BE2C (cell line): ENCODE measurements at places on chromosomes 5 and 9.

DNA sequence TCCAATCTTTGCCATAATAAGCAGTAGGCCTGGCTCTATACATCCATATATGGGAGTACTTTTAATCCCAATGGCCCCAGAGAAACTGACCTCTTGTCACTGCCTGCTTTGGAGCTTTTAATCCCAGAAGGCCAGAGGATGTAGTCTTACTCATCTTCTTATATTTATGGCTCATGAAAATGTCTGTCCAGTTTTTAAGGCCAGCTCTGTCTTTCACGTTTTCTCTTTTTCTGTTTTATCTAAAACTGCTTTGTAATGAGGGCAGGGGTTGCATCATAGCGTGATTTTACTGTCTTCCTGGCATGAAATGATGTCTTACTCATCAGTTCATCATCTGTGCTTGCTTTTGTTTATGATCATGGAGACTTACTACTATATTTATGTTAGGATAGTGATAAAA lies 1094.9 kb downstream of the MAT2B start:
- DNase-seq, result no peak

DNA sequence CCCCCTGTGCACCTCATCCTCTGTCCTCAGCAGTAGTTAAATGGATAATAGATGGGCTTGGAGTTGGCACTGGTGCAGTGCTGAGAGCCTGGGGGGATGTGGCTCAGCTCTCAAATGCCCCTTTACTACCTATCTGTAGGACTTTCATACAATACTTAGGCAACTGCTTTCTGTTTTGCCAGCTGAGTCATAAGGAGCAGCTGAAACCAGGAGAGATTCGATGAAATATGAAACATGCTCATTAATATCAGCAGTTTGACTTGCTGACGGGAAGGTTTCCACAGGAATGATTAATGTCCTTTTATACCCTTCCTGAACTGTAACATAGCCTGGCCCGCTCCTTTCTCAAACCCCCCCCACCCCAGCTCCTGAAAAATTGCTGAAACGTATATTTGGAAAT lies 142.6 kb downstream of the SAXO1 start:
- peak; percentile 41 for DNase-seq

- no peak for DNase-seq
These were observed 32.4 kb downstream of the MYO10 start for GRCh38 chr5:16903480-16904300.

DNA sequence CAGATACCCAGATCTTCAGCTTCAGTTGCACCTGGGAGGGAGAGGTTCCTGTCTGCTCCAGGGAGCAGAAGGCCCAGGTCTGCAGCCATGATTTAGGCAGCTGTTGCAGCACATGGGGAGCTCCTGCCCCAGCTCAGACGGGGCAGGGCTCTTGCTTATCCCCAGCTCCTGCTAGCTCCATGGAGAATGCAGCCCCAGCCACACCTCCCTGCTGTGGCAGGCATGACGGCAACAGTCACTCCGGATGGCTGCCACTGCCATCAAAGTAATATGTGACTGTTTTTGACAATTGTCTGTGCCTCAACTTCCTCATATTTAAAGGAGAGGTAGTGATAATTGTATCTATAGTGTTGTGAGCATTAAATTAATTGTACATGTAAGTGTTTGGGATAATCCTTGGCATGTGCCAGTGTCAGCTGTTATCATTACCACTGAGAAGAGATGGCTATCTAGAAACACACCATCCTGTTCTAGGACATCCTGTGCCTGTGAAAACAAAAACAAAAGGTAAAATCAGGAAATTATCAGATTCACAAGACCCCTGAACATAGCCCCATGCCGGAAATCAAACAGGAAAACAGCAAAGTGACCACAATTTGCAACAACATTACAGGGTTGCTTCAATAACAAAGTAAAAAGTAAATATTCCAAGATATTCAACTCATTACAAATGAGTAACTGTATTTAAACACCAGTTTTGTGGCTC lies 1048.8 kb upstream of the ACO1 start:
- DNase-seq, result no peak

GRCh38 chr5:151208481-151208914 lies 15.4 kb downstream of the CCDC69 start:
- DNase-seq, result no peak
